ENCODE measurements at places on chromosomes 12 and 14. TPM values are rescaled to one million over a fixed set of nuclear protein-coding genes. Genes with fewer than 3 reads are reported as not detected.

DNA sequence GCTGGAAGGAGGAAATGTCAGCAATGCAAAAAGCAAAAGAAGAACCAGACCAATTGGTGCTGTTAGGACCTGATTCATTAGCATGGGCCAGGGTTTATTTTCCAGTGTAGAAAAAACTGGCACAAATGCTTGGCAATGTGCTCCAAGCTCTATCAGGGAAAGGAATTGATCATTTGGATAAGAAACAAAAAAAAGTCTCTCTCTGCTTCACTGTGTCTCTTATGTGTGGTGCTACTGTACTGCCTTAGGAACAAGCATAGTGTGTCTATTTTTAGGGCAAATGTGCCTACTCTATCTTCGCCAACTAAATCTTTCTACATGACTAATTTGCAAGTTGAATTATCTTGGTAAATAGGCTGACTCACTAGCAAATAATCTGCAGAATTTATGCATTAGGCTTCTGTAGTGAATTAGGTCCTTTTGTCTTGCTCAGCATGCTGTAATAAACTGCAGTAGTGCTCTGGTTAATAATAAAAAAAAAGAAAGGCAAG lies 236.7 kb downstream of the MDGA2 start:
- no peak for DNase-seq

- no peak for DNase-seq
Observed at GRCh38 chr14:79938185-79938584, 273.1 kb downstream of the DIO2 start.

GRCh38 chr14:93946104-93946503 lies 19.0 kb downstream of the FAM181A start:
- DNase-seq: no peak

The KERA gene
- not detected for polyA plus RNA-seq

- DNase-seq: no peak
Observed at GRCh38 chr14:93533437-93533836, 102.7 kb downstream of the UNC79 start.

- DNase-seq: peak; percentile 78
Observed at GRCh38 chr14:51651388-51652167, at the start of gene FRMD6. Gene FRMD6 (plus strand): TSS chr14:51651910. CDS start chr14:51689837, 37,927 bp downstream.

The BDKRB2 gene
- 2.9 TPM for polyA plus RNA-seq

DNA sequence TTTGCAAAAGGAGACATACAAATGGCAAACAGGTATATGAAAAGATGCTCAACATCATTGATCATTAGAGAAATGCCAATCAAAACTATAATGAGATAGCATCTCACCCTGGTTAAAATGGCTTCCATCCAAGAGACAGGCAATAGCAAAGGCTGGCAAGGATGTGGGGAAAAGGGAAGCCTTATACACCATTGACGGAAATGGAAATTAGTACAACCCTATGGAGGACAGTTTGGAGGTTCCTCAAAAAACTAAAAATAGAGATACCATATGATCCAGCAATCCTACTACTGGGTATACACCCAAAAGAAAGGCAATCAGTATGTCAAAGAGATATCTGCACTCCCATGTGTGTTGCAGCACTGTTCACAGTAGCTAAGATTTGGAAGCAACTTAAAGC lies 17.3 kb upstream of the CKAP4 start:
- DNase-seq: no peak

DNA sequence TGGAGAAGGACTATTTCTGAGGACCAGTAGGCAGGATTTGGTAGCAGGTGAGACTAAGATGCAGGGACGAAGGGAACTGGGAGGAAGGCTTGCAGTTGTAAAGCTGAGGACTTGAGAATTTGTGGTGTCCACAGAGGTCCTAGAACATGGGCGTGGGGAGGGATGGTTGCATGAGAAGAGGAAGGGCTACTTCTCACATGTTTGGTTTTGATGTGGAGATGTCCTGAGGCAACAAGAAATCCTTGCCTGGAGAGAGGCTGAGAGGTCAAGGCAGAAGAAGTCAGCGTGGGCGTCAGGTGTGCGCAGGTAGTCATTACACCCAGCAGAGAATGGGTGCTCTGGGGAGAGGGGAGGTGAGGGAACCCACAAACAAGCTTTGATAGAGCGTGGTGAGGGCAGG lies 5.7 kb upstream of the RABGGTA start:
- no peak for DNase-seq

The UNC119B gene
- 71.9 TPM for polyA plus RNA-seq

GRCh38 chr14:106038263-106038662 lies 511.9 kb downstream of the TMEM121 start:
- DNase-seq: no peak

GRCh38 chr14:65356327-65356836 lies 56.1 kb upstream of the FUT8 start:
- no peak for DNase-seq

DNA sequence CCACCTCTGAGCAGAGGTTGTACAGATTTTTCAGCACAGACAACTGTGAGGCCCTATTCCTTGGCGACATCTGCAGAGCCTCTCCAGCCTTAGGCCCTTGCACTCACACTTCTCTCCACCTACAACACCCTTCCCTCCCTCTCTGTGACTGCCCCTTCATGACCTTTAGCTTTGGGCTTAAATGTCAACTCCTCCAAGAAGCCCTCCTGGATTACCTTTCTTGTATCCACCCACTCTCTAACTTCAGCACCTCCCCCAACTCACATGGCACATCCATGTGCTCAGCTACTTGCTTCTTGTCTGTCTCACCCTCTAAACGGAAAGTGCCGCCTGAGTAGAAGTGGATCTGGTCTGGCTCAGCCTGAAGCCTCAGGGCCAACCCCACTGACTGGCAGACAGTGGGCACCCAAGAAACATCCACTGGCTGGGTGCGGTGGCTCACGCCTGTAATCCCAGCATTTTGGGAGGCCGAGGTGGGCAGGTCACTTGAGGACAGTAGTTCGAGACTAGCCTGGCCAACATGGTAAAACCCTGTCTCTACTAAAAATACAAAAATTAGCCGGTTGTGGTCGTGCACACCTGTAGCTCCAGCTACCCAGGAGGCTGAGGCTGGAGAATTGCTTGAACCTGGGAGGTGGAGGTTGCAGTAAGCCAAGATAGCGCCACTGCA lies 22.1 kb downstream of the TRPV4 start:
- no peak for DNase-seq

The MIP gene
- 0.38 TPM for polyA plus RNA-seq

The ALX1 gene
- polyA plus RNA-seq: 22.5 TPM

- no peak for DNase-seq
Observed at GRCh38 chr14:34355584-34356263, 106.3 kb downstream of the SPTSSA start.

The SMCO3 gene
- polyA plus RNA-seq: 2.9 TPM

GRCh38 chr14:77011245-77011644 lies 17.3 kb downstream of the IRF2BPL start:
- no peak for DNase-seq

DNA sequence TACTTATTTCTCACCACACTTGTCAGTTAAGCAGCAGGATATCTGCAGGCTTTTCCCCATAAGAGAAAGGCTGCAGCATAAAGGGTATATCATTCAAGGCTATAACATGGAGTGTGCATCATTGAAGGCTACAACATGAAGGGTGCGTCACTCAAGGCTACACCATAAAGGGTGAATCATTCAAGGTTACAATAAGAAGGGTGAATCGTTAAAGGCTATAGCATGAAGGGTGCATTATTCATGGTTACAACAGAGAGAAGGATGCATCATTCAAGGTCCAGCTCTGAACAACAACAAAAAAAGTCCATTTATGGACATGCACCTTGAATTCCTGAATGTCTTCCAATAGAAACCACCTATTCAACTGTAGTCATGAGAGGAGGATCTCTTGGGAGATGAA lies 32.8 kb upstream of the LUM start:
- no peak for DNase-seq

DNA sequence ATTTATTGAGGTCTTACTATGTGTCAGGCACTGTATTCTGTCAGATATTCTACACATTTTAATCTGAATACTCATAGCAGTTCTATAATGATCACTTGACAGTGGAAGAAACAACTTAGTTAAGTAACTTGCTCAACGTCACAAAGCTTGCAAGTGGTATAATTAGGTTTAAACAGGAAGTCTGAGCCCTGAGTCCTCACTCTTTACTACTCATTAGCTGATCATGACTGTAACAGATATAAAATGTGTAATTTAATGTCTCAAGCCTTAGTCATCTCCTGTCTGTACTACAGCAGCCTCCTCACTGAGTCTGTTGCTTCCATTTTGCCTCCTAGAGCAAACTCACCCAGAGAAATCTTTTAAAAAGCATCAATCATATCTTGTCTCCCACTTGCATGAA lies 38.9 kb downstream of the PPP4R4 start:
- DNase-seq: no peak
